ENCODE measurements at places on chromosomes 4 and X.

GRCh38 chrX:10579112-10580011 is 41.0 kb downstream of the MID1 start:
- no peak for DNase-seq

DNA sequence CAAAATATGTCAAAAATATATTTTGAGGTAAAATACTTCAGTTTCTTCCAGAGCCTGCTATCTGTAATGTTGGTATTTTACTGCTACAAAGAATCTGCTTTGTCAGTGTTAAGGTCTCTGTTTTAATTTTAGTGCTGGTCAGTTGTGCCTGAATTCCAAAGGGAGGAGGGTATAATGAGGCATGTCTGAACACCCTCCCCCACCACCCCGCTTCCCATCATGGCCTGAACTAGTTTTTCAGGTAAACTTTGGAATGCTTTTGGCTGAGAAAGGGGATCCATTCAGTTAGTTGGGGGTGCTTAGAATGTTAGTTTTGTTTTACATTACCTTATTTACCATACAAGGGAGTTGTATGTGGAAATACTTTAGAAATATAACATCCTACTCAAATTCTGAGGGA is 158.5 kb downstream of the MID1IP1 start:
- no peak for DNase-seq

DNA sequence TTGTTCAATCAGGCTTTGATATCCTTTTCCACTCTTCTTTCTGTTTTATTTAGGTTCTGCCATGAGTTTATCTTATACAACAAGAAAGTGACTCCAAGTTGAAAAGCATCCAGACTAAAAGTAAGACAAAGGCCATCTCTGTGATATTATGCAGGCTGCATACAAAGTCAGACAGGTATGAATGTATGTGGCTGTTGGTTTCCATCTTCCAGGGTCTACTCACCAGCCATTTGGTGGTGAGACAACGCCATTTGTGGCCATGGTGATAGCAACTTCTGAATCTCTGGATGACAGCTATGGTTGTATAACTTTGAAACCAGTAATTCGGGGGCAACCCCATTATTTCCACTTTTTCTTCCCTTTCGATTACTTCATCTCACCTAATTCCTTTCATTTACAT is 17.2 kb upstream of the MSL3 start:
- DNase-seq: no peak

GRCh38 chr4:176800891-176801534 is 8.3 kb upstream of the VEGFC start:
- DNase-seq: no peak

GRCh38 chr4:87589531-87589930 is 18.8 kb upstream of the DSPP start:
- DNase-seq: no peak

DNA sequence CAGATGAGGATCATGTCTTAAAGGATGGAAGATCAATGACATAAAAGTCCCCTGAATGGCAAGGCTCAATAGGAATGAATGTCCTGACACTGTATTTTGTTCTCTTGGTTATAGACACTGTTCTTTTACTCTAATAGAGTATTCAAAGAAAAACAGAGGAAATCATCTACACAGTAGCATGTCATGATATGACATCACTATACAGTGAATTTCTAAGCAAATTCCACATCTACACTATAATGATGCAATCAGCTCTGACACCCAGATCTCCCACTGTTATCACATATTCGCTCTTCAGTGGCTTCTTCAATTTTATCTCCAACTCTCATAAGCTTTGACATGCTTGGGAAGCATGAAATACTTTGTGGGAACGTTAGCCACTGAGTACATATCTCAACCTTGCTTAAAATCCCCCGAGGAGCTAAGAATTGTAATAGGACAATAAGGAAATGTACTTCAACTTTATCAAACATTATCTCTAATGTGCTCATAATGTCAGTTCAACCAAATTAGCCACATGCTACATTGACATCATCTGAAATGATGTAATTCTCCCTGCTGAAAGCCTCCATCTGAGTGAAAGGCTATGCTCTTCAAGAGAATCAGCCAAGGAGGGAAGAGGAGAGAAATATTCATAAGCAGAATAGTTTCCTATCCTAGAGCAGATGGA is 139.6 kb upstream of the PTCHD1 start:
- no peak for DNase-seq

DNA sequence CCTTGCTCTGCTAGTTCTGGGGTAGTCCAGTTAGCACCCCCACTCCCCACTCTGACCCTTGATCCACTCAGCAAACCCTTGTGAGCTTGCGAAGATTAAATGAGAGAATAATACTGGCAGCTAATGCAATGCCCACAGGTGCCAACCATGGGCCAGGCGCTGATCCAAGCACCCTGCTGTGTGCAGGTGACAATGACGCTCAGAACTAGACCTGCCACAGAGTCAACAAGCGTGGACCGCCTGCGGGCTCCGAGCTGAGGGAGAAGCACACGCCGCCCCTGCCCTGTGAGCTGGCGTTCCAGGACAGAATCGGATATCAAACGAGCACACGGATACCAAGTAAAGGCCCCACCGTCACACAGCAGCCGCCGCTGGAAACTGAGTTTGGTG is 129.2 kb downstream of the FAM53A start:
- DNase-seq: no peak

DNA sequence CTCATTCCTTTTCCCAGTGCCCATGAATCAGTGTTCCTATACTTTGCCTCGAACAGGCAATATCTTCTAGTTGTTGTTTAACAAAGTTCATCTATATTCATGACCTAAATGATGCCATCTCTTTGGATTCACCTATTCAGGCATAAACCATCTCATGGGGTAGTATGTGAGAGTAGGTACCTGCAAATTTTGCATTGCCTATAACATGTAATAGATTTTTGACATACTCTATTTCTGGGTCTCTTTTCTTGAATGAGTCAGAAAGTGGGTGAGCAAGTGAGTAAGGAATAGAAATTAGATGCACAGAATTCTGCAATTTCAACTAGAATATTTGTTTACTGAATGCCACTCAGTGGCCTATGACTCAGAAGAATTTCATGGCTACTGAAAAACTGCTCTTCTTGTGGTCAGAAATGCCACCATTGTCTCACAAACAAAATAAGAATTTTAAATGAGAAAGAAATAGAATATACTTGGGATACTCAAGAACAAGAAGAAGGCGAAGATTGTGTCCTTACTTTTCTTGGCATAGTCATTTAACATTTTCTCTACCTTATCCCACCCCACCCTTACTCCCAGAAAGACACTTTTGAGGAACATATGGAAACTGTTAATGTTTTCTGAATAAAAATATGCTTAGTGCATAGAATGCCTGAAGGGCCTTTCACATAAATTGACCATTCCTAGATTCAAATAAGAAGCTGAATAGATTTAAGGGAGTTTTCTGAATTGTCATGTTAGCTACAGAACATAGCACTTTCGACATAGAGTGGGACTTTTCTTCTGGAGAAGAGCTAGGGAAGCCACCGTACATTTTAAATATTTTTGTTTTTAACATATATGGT is 86.8 kb downstream of the HHIP start:
- no peak for DNase-seq

GRCh38 chr4:149980121-149980682 is 98.0 kb upstream of the DCLK2 start:
- DNase-seq: no peak

DNA sequence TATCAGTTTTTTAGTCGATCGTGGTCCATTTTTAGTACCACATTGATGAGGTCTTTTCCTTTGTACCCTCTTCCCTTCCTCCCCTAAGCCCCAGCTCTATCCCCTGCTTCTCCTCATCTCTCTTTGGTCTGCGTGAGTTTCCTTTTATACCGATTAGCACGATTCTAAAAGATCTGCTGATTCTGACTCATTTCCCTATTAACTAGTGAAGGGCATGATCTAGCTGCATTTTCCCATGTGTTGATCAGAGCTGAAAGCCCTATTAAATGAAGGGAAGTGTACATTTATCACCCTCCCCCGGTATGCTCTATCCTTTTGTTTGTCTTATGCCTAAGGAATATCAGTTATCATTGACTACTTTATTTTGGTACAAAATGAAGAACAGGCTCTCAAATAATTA is 181.7 kb upstream of the NPY2R start:
- DNase-seq: no peak

DNA sequence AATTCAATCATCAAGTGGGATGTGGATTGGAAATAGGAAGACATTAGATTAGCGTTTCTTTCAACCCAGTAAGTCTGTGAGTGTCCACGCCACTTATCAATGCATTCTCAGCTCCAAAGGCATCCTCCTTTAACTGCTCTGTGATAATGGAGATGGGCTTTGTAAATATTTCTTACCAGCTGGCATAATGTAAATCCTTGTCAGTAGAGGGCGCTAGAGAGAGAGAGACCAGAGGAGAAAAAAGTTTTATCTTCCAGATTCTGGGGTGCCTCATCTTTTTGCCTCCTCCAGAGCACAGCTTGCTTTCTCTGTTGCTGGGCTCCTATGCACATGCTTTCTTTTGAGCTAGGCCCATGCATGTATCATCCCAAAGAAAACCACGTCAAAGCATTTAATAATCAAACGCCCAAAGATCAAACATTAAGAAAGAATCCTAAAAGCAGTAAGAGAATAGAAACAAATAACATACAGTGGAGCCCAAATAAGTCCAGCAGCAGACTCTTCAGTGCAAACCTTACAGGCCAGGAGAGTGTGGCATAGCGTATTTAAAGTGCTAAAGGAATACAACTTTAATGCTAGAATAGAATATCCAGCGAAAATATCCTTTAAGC is 9.6 kb upstream of the MTMR1 start:
- DNase-seq: no peak

GRCh38 chr4:54553001-54553400 is 104.8 kb upstream of the KIT start:
- no peak for DNase-seq

- no peak for DNase-seq
These were observed 7.4 kb downstream of the FGF2 start for GRCh38 chr4:122833999-122834398.

DNA sequence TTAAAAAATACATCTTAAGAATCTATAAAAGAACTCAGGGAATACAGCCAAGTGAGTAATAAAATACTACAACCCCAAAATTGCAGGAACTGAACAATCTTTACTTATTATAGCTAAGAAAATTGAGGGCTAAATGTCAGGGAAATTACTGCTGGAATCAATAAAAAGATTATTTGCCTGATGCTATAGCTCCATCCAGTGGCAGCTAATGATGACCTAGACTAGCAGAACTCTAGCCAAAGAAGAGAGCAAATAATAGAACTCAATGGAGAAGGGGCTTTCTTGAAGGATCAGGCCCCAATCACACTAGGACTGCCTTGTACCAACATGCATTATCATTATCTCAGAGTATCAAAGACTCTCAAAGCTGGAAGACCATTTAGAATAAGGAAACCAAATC is 85.0 kb upstream of the FAM241A start:
- DNase-seq: no peak

- no peak for DNase-seq
These were observed 52.7 kb downstream of the STARD8 start for GRCh38 chrX:68699960-68700746.

DNA sequence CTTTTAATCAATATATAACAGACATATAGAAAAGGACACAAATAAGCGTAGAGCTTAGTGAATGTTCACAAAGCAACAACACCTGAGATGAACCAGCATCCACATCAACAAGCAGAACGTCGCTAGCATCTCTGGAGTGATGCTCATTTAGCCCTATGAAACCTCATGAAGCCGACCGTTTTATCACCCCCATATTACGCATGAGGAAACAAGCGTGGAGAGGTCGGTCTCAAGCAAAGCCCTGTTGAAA is 524 bp upstream of the RPS3A start:
- no peak for DNase-seq

- DNase-seq: no peak
These were observed 36.7 kb downstream of the PSAPL1 start for GRCh38 chr4:7398104-7398423.

- DNase-seq: peak; percentile 62
These were observed 160.3 kb downstream of the OR13H1 start for GRCh38 chrX:131704136-131704695.

GRCh38 chr4:154743683-154744340 is at the start of gene LRAT:
Gene LRAT (plus strand): TSS chr4:154744000. CDS start chr4:154744327, 327 bp downstream.
- no peak for DNase-seq

- DNase-seq: no peak
These were observed 259.2 kb upstream of the GALNTL6 start for GRCh38 chr4:171553961-171554360.

Data from stimulated activated CD8-positive, alpha-beta memory T cell treated with anti-CD3 and anti-CD28 coated beads, Interleukin-7, amount 100 ng/mL, for 1 hour (primary cell).